ENCODE measurements at places on chromosomes 7 and 10. TPM values are rescaled to one million over a fixed set of nuclear protein-coding genes. Genes with fewer than 3 reads are reported as not detected.

GRCh38 chr7:99123571-99124033 lies 20.3 kb downstream of the SMURF1 start:
- ATAC-seq = peak; percentile 33

DNA sequence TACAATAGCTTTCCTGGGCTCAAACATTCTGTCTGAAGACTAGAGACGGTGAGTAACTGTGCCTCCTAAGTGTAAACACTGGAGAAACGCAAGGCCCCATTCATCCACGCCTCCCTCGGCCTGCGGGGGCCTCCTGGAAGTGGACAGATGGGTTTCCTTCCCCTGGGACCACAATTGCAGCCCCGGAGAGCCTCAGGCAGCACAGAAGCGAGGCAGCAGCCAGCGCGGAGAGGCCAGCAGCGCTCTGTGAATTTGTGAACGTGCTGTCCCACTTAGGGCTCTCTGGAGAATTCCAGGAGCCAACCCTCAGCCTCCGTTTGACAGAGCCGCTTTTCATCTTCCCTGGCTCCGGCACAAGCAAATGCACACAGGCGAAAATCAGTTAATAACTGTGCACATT lies 23.2 kb upstream of the CALN1 start:
- ATAC-seq = peak; percentile 21

DNA sequence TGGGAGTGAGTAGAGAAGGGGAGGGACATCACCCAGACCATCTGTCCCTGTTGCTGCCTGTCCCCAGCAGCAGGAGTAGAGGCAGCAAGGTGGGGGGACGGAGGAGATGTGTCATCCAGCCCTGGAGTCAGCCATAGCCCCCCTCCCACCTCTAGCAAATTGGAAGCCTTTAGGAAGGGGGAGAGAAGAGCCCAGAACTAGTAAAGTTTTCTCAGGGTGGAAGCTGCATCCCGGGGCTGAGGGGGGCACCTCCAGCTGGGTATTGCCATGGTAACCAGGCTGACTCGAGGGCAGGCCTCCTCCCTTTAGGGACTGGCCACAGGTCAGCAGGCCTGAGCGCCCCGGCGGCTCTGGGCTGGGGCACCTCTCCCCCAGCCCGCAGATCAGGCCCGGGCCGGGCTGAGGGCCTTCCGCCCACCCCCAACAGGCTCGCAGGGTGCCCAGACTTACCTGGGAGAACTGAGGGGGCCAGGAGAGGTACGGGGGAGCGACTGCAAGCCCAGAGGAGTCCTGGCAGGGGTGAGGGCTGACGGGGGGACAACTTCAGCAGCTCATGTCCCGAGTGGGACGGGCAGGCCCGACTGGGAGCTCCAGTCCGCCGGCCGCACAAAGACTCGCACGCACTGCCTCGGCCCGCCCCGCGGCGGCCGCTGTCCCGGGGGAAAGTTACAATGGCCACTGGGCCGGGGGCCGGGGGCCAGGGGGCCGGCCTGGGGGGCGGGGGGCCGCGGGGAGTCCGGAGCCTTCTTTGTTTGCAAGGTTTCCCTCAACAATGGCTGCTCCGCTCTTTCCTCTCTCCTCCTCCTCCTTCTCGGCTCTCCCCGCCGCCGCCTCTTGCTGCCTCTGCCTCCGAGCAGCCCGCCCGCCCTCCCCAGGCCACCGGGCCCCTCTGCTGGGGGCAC lies 6.0 kb downstream of the LDB1 start:
- peak; percentile 9 for ATAC-seq

DNA sequence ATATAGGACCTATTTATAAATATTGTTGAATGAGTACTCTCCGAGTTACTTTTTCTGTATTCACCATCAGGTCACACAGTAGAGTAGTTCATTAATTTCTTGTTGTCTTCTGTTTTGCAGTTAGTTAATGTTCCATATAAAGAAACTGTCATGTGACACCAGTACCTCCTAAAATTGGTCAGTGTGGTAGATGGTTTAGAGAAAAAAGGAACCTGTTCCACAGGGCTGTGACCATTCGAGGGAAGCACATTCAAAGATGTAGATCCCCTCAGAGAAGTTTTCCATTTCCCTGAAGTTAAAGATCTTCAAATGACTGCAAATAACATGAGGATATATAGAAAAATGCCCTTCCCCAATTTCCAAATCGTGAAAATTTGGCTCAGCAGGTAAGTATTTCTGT lies 45.7 kb downstream of the PRPF18 start:
- no peak for ATAC-seq

AKR1E2 gene
- 17.4 TPM for total RNA-seq

DNA sequence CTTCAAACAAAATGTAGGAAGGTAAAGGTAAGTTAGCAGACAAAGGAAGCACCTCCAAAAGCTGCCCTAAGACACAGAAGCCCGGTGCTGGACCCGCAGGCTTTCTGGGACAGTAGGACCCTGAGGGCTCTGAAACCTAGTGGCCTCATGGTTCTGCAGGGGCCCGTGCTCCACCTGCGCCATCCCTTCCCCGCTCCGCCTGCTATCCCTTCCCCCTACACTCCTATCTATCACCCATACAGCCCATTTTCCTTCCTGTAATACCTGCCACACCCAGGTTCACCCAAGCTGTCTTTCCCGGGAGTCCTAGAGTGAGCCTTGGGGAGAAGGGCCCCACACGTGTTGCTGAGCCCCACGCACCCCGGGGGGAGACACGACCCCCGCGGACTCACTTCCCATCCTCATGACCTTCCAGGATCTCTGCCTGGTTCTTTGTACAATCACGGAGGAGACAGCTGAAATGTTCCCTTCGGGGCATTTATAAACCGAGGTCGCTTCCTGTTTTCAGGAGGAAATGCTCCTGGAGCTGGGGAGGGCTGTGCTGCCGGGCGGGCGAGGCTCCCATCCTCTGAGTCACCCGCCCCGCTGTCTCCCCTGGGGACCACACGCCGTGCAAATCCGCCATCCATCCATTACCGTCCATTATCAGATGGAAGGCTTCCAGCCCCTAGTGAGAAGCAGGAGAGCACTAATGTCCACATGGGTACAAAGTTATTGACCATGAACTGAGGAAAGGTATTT lies 251.7 kb upstream of the PITRM1 start:
- peak; percentile 53 for ATAC-seq

DNA sequence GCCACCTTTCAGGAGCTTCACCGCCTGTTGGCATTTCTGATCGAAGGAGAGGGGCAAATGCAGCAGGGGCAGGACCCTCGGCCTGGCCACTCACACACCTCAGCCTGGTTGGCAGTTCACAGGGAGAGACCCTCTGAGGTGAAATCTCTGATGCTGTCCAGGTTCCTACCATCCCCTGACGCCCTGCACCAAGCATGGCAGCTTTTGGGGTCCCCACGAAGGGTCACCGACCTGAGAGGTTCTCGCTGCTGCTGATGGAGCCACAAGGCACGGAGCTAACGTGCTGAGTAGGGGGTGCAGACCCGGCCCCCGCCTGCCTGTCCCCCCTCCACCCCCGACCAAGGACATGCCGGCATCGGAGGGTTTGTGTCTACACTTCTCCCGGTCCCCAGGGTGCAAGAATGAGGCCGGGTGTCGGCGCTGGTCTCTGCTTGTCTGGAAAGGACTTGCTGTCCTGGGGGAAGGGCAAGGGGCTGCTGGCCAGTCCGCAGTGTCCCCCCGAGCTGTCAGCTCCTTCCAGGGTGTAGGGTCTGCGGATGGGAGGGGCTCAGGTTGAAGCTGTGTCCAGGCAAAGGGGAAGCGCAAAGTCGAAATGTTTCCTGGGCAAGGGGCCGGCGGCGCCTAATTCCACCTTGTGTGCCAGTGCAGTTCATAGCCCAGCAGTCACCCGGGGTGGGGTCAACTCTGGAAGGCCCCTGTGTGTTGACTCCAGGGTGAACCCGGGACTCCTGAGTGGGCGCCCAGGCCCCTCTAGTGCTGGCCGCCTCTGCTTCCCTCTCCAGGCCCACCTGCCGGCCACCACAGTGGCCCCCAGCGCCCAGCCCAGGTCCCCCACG lies 132.6 kb downstream of the DNAJB6 start:
- ATAC-seq = no peak

SLC18A2 gene
- 0.11 TPM for total RNA-seq

SCIN gene
- total RNA-seq = 49.6 TPM

DNA sequence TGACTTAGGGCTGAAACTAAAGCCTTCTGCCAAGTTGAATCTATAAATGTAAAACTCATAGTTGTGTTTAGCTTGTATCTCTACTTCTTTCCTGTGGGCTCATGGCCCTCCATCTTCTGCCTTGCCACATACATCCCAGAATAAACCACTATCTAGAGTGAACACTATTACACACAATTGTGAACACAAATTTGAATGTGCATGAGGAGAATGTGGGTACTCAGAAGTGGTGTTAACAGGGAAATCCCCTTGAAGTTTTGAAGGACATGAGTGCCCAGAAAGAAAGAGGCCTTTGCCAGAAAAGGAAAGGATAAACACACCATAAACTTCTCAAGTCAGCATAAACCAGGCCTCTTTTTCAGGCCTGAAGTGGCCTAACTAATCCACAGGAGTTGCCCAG lies 20.2 kb upstream of the CCNJ start:
- no peak for ATAC-seq

DNA sequence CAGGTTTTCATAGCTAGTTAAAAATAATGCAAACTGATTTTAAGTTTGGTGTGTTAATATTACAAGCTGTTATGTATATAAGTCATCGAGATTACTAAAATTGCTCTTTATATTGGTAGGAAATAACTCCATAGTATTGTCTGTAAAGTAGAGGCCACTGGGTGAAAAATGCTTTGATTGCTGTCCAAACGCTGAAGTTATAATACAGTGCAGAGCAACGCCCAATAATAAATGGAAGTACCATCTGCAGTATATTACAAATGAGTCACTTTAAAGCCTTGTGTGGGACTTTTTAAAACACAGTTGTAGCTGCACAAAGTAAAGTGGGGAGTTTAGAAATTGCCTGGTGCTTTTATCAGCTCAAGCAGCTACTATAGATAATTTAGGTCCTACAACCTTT lies 196.1 kb downstream of the NXPH1 start:
- no peak for ATAC-seq

- ATAC-seq = no peak
Measured at GRCh38 chr7:98199131-98199530, 12.1 kb upstream of the BHLHA15 start.

GRCh38 chr7:123621707-123622106 lies 20.1 kb downstream of the ASB15 start:
- ATAC-seq = no peak

GRCh38 chr7:24908727-24909126 lies 71.3 kb downstream of the OSBPL3 start:
- no peak for ATAC-seq

GRCh38 chr7:47088329-47089067 lies 493.4 kb downstream of the TNS3 start:
- peak; percentile 80 for ATAC-seq

GPR26 gene
- total RNA-seq = 0.04 TPM

FAM25A gene
- total RNA-seq = not detected

AQP1 gene
- 1.3 TPM for total RNA-seq

DNA sequence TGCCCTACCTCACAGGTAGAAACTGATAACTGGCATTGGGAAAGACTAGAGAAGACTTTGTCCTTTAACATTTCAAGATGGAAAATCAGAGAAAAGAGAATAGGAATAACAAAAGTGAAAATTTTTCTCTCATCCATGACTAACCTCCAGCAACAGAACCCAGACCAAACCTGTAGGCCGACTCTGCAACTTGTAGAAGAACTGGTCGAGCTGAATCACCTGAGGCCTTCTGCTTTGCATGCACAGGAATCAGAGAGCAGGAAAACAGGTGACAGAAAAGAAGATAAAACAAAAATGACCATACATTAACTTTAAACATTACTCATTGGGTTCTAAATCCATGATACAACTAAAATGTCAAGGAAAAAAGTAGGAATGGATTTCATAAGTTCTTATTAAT lies 137.1 kb downstream of the SLC25A13 start:
- ATAC-seq = no peak

GRCh38 chr10:10053051-10053450 lies 964.6 kb upstream of the CELF2 start:
- ATAC-seq = no peak

LYZL1 gene
- not detected for total RNA-seq

FLNC gene
- total RNA-seq = 39.1 TPM

ACTR1A gene
- total RNA-seq = 121 TPM

DNA sequence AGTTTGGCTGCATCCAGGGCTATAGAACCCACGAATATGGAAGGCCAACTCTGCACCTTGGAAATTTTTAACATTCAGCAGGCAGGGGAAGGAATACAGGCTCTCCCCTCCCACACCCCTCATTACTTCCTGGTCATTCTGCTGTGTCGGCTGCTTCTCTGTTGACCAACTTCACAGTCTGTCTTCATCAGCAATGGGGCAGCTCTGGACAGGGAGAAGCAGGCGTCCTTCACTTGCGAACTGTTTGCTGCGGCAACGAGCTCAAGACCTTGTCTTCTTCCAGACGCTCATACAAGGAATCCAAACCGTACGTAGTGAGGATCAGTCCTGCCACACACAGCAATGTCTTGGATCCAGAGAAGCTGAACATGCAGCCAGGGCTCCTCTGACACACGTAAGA lies 192.2 kb downstream of the DIP2C start:
- ATAC-seq = no peak

- ATAC-seq = no peak
Measured at GRCh38 chr7:69608878-69609277, 10.6 kb downstream of the AUTS2 start.

CCL26 gene
- total RNA-seq = not detected

All from motor neuron (in vitro differentiated cells).